ENCODE measurements at places on chromosomes 11 and 22.

- DNase-seq, result no peak
Measured at GRCh38 chr11:72576243-72576595, 98.0 kb downstream of the PDE2A start.

DNA sequence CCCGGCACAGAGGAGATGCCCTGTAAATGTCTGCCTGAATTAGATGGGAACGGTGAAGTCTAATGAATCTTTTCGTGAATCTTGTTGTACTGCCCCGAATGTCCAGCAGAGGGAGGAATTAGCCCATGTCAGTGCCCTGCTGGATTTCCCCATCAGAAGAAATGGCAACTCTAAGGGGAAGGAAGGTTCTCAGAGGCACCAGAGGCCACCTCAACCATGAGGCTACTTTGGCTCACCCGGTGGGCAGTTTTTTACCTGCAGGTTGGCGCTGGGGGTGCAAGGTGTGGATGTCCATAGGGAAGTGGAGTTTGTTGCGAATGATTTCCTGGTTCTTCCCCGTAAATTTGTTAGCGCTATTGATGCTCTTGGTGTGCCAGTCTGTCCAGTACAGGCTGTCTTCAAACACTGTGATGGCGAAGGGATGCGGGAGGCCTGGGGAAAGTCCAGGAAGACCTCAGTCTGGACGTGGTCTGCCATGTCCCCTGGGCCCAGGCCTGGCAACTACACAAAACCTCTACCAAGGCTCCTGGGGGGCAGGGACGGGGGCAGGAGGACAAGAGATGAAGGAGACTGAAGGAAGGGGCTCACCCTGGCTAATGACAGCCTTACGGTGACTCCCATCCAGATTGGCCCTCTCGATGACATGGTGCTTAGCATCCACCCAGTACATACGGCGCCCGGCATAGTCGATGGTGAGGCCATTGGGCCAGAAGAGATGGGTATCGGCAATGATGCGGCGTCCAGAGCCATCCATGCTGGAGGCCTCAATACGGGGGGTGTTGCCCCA is 28.5 kb downstream of the LRP4 start:
- DNase-seq, result peak; percentile 56

DNA sequence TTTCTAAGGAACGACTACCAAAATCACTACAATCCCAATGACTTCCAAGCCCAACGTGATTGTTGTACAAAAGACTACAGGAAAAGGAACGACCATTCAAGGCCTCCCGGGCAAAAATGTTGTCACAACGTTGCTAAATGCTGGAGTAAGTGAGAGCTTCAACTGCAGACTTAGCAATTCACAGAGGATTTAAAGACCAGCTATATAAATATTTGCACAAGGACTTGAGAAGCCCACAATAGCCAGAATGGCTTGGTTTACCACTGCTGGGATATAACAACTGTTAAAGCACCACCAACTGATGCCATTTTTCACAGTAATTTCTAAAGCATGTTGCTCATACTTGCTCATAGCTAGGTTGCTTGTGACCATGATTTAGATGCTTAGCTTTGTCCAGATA is 78.3 kb downstream of the EMSY start:
- DNase-seq, result no peak

- DNase-seq, result no peak
Measured at GRCh38 chr11:15638386-15638787, 523.7 kb downstream of the INSC start.

GRCh38 chr11:85759915-85760314 is 51.0 kb downstream of the SYTL2 start:
- no peak for DNase-seq

DNA sequence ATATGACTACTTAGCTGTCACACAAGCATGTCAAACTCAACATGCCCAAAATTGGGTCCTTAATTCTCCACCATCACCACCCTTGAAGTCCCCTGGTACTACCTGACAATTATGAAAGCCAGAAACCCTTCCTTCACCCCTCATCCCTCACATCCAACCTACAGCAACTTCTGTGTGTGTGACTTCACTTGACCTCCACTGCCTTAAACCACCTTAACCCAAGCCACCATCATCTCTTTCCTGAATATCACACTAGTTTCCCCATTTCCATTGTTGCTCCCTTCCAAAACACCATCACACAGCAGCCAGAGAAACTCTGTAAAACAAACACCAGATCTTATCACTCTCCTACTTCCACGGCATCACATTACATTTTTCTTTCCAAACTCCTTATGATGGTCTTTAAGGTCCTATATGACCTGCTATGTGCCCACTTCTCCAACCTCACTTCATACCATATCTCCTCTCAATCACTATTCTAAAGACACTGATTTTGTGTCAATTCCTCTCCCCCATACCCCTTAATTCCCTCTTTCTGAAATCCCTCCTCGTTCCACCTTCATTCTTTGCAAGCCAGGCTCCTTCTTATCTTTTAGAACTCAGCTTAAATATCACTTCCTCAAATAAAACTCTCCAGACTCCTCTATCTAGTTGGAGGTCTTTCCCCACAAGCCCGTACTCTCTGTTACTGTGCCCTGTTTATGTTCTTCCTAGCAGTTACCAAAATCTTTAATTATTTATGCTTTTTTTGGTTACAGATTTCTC is 124.9 kb downstream of the RBFOX2 start:
- no peak for DNase-seq

DNA sequence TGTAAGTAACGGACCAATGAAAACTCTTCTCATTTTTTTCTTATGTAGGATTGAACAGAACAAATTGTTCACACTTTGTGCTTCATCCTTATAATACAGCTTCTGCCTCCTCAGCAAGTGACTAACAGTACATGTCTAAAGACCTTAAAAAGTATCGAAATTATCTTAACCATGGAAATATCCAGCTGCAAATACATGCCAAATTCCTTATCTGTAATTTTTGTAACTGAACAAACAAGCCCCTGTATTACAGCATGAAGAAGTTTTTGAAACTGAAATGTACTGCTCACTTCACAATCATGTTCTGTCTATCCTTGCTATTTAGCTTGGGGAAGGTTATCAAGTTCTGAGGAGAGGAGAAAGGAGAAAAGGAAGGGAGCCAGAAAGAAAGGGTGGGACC is 20.4 kb downstream of the WT1 start:
- DNase-seq, result no peak

- DNase-seq, result no peak
Measured at GRCh38 chr11:78131956-78132355, 7.5 kb downstream of the ALG8 start.

GRCh38 chr22:47599753-47600152 is 837.3 kb downstream of the TBC1D22A start:
- DNase-seq, result no peak

GRCh38 chr11:128291007-128291406 is 296.4 kb downstream of the ETS1 start:
- no peak for DNase-seq

- no peak for DNase-seq
Measured at GRCh38 chr11:61685617-61685967, 5.4 kb downstream of the DAGLA start.

- DNase-seq, result peak; percentile 41
Measured at GRCh38 chr11:117315285-117316196, 515 bp downstream of the BACE1 start.

GRCh38 chr22:45227645-45228400 is 12.9 kb downstream of the KIAA0930 start:
- DNase-seq, result no peak

- DNase-seq, result no peak
Measured at GRCh38 chr22:25221790-25222189, 2.4 kb downstream of the CRYBB2 start.

DNA sequence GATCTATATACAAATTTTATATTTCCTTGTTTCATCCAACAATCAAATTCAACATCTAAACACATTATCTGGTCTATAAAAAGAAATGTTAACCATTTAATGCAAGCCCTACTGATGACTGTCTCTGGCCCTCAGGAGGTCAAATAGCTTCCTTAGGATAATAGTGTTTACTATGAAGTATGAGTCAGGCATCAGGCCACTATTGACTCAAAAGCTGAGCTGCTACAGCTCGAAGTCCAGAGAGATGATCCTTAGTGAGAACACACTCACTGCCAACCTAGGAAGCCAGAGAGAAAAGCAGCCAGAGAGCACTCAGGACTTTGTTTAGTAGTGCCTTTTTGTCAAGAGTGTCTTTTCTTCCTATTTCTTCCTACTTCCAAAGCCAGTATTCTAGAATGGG is 171.8 kb downstream of the SOX6 start:
- DNase-seq, result no peak

GRCh38 chr11:102157219-102157618 is 47.0 kb downstream of the YAP1 start:
- DNase-seq, result no peak

DNA sequence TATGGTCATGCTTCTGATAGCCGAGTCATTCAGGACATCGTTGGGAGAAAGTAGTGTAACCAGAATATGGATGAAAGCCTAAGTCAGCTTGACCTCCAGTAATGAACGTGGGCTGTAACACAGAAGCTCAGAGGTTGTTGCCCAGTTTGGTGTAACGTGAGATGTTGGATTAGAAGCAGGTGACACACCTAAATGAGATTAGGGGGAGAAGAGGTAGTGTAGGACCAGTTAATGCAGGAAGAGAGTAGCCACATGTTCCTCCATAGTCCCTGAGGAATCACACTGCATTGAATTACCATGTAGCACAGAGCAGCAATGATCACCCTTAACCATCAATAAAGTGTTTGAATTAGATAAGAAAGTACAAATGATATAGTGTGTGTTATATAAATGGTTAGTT is 20.4 kb downstream of the FBXO7 start:
- no peak for DNase-seq

DNA sequence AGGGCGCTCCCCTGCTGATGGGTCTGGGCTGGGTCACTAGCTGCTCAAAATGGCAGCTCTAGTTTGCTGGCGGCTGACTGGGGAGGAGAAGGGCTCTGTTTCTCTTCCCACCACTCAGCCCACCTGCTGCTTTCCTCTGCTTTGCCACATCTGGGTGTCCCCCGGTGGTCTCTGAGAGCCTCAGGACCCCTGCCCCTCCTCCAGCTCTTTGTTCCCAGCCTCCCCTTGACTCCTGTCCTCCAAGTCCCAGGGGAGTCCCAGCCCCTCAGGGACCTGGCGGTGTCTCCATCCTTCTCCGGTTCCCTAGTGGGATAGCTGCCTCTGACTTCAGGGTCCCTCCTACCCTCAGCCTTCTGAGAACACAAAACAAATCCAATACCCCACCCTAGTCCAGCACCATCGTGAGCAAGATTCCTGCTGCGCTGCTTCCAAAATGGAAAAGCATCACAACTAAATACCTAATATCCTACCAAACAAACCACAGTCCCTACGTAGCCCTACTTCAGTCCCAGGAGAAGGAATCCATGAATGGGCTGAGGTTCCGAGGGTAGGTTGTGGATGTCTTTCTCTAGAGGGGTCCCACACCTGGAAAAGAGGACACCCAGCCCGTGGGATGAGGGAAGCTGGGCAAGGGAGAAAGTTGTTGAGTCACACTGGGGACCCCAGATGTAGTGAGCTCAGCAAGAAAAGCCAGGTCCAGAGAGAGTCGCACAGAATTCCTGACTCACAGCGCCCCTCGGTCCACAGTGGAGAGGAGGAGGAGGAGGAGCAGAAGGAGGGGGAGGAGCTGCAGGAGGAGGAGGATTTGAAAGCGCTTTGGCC is 45.0 kb upstream of the NNMT start:
- no peak for DNase-seq

DNA sequence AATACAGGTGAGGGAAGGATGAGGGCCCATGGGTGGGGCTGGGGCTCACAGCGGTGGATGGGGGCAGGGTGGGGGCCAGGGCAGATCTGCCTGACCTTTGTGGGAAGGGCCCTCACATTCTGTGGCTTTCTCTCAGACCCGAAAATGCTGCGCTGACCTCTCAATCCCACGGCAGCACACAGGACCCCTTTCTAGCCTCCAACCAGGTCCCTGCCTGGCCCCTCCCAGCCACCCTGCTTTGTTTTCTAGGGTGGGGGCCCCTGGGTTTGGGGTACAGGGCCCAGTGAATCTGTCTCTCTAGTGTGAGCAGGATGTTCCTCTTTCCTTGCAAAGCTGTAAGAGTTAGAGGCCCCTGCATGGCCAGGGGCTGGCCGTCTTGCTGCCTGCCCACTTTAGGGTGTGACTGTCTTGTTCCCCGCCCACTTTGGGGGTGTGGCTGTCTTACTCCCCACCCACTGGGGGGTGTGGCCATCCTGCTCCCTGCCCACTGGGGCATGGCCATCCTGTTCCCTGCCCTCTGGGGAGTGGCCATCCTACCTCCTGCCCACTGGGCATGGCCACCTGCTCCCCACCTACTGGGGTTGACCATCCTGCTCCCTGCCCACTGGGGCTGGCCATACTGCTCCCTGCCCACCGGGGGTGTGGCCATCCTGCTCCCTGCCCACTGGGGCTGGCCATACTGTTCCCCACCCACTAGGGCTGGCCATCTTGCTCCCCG is 11.5 kb downstream of the PARVG start:
- DNase-seq, result peak; percentile 46

- DNase-seq, result no peak
Measured at GRCh38 chr22:29379258-29379657, 9.1 kb downstream of the AP1B1 start.

- DNase-seq, result no peak
Measured at GRCh38 chr11:58086528-58086927, 38.8 kb downstream of the OR9I1 start.

DNA sequence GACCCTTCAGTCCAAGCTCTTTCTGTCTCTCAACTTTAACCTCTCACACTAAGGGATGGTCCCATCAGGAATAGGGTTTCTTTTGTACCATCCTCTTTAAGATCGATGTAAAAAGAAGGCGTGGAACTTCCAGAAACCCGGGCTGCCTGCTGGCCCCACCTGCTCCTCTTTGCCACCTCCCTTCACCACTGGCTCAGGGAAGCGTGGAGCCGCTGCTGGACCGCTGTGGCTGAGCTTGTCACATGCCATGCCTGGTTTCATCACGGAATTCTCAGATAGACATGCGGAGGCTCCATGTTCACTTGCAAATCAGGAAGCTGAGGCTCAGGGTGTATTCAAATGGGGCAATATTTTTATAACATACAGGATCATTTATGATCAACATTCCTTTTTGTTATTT is 399.7 kb downstream of the BRD1 start:
- DNase-seq, result no peak

GRCh38 chr11:87219266-87219665 is 181.5 kb downstream of the TMEM135 start:
- DNase-seq, result peak; percentile 11

DNA sequence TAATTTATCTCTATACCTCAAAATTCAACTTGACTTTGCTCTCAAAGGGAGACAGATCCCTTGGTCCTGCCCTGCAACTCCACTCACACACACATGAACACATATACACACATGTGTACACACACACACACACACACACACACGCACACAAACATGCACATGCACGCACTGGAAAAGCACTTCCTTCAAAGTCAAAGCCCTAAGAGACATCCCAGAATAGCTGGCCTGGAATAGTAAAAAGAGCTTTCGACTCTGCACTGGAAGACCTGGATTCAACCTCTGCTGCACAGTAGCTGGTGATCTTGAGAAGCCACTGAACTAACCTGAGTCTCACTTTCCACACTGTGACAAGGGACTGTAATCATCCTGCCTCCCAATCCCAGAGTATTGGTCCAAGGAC is 26.8 kb downstream of the TENM4 start:
- no peak for DNase-seq

DNA sequence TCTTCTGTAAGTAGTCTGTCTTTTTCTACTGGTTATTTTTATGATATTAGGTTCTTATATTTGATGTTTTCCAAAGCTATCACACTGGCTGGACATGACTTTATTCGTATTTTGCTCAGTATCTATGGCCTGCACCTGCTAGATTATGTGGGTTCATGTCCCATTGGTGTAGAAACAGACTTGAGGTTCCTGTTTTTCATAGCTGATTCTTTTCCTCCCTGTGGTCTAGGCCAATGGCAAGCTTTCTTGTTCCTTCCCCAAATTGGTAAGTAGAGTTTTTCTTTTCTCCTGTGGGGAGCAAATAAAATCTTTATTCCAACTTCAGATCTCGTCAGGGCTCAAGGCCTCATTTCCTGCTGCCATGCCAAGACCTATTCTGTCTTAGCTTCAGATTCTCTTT is 30.2 kb upstream of the SWAP70 start:
- DNase-seq, result no peak
